ENCODE measurements at places on chromosomes 7 and 10.

DNA sequence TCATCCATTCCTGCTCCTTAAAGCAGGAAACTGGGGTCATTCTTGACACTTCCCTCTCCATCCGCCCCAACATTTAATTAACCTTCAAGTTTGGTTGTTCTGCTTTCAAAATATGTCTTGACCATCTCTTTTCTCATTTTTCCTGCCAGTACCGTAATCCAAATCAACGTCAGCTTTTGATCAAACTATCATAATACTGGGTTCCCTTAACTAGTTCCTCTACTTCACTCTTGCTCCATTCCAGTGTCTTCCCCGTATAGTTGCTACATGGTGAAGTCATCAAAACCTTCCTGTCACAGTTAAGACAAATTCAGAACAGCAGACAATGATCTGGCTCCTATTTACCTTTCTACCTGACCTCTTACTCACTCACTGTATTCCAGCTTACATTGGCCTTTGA is 6.6 kb upstream of the KLF14 start:
- DNase-seq = no peak

- no peak for DNase-seq
Measured at GRCh38 chr7:42746214-42746613, 165.7 kb downstream of the C7orf25 start.

- no peak for DNase-seq
Measured at GRCh38 chr10:133027482-133027881, 60.2 kb upstream of the ADGRA1 start.

GRCh38 chr7:28125431-28126409 is 54.9 kb downstream of the JAZF1 start:
- no peak for DNase-seq

- no peak for DNase-seq
Measured at GRCh38 chr7:66125052-66125694, 10.5 kb downstream of the CRCP start.

DNA sequence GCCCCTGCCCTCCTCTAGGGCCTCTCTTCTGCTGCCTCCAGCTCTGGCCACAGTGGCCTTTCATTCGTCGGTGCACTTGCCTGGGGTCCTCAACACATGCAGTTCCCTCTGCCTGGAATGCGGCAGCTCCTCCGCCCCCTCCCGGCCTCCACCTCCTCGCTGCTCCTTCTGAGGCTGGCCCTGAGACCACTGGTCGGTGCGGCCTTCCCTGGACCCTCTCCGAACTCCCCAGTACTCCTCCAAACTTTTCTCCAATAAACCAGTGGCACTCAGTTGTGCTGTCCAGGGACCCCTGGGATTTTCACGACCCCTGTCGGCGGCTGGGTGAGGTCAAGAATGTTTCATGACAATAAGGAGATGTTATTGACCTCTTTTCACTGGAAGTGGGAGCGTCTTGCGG is 53.5 kb downstream of the BMS1 start:
- DNase-seq = no peak
